Activated T-cell treated with anti-CD3 and anti-CD28 coated beads, Interleukin-2, amount 50 U/mL, for 1 hour (primary cell): ENCODE measurements at places on chromosomes 1 and 21.

- no peak for DNase-seq
Measured at GRCh38 chr1:175512637-175513412, 230.6 kb downstream of the TNR start.

- no peak for DNase-seq
Measured at GRCh38 chr1:176701151-176701866, 238.3 kb downstream of the PAPPA2 start.

DNA sequence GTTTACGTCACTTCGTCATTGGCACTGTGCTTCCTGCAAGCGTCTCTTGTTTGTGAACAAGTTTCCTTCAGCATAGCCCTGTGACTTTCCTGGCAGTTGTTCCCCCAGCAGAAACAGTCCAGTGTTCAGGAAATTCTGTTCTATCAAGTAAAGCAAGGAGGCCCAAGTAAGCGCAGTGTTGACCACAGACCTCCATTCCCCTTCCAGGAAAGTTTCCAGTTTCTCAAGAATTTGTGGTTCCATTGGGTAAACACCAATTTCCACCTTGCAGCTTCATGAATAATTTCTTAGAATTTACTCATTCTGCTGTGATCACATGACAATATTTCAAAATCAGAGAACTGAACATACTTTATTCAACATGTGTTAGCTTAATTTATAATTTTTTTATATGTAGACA lies 88.5 kb upstream of the ETV3 start:
- no peak for DNase-seq

- no peak for DNase-seq
Measured at GRCh38 chr1:36889478-36890226, 144.7 kb downstream of the GRIK3 start.

DNA sequence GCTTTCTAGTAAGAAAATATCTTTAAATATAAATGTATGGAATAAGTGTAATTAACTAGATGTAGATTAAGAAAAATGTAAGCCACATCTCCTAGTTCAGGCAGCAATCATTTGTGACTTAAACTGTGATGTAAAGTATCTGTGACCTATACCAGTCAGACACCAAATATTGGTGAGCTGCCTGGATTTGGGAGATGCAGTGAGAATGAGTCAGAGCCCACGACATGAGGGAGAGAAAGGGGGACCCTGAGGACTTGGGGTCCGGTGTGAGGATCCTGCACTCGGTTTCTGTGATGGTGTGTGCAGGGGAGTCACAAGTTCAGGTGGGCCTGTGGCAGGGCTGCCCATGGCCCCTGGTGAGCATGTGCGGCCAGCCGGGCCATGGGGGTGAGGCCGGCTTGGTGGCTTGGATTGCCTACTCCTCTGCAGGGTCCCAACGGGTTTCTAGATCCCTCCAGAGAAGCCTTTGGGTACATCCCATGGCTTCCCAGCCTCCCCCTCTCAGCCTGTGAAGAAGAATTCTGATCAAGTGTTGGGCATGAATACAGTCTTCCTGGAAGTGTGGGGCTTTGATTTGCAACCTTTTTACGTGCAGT lies 19.0 kb upstream of the ABCG1 start:
- DNase-seq = no peak

GRCh38 chr1:109399326-109399957 lies 1.7 kb upstream of the SORT1 start:
- DNase-seq = no peak

- no peak for DNase-seq
Measured at GRCh38 chr1:172533513-172534151, 682 bp downstream of the SUCO start.

DNA sequence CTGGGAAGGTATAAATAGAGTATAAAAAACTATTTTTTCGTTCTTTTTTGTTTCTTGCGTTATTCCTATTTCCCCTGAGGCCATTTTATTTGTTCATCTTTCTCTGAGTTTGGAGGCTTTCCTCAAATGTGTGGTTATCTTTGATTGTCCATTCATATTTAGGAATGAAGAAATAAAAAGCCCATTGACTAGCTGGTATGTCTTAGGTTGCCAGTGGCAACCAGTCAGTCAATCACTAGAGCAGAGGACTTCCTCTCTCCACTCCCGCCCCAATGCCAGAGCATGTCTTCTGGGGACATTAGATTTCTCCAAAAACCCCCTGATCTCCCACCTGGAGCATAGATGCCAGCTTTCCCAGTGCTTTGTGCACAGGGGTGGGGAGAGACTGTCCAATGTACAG lies 20.7 kb upstream of the FOXE3 start:
- DNase-seq = no peak

- DNase-seq = no peak
Measured at GRCh38 chr1:42228938-42229337, 64.4 kb upstream of the GUCA2A start.

DNA sequence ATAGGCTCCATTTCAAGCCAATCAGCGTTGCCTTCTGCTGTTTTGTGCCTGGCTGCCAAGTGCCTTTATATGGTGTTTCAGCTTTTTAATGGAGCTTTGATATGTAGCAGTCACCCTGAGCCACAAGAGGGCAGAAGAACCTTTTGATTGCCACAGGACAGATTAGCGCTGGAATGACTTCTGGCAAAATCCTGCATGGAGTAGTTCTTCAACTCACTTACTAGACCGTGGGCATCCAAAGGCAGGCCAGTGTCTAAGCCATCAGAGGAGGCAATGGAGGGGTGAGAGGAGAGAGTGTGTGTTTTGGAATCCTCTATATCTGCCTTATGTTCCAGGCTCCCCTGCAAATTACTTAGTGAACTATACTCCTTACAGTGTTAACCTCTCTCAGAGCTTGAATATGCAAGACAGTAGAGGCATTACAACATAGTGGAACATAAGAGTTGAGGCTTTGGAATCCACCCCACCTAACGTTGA lies 56.2 kb downstream of the ST3GAL3 start:
- peak; percentile 20 for DNase-seq

GRCh38 chr1:89952605-89953130 lies 42.2 kb upstream of the ZNF326 start:
- DNase-seq = no peak

DNA sequence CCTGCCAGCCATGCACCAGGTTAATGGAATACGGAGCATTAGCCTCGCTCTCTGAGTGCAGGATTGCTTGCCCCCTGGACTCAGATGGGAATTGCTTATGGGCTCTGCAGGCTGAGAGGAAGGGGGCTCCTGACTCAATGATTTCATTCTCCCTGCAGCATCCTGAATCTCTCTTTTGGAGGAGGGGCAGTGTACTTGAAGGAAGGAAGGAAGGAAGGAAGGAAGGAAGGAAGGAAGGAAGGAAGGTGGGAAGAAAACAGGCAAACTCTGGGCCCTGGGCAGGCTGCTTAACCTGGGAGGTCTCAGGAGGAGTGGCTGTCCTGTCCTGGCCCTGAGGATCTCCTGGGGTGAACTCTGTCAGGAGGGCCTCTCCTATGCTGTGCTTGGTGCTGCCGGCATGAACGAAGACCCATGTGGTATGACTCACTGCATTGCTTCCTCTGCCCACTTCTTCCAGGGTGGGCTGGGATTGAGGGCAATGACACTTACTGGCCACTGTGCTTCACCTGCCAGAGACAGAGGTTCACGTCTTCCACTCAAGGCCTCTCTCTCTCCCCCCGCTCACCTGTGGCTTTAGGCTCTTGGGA lies 257.1 kb upstream of the CSF3R start:
- no peak for DNase-seq

- peak; percentile 36 for DNase-seq
Measured at GRCh38 chr1:28640766-28641165, 2.1 kb downstream of the TAF12 start.

GRCh38 chr1:50091068-50091467 lies 17.7 kb upstream of the ELAVL4 start:
- DNase-seq = no peak

DNA sequence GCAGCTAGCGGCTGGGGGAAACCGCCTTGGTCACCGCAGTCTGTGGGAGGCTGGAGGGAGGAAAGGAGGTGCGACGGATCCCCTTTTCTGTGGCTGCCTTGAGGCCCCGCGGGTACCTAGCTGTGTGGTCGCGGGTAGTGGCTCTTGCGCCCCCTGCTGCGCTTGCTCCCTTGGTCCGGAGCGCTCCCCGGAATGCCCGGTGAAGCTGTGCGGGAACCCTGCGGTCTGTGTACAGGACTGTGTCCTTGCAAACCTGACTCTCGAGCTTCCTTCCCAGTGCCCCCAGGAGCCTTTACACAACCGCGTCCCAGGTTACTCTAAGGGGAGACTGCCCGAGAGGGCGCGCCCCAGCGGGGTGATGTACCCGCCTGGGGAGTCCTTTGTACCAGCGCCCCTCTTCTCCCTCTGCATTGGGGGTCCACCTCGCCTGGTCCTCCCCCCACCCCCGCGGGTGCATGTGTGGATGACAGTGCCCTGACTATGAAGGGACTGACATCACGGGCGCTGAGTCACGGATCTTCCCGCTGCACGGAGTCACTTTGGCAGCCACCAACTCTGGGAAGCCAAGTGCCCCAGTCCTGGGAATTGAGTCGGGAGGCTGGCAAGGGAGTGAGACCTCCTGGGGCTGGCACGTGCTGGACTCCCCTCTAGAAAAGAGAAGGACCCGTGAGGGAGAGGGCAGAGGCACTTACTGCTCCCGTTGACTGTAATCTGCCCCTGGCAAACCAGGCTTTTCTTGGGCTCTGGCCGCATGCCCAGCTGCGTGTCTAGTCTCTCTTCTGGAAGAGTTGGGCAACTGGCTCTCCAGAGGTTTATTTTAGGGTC lies 816 bp downstream of the IL6R start:
- peak; percentile 68 for DNase-seq

- peak; percentile 22 for DNase-seq
Measured at GRCh38 chr1:219174460-219175211, 958 bp downstream of the LYPLAL1 start.

GRCh38 chr1:245961137-245961540 lies 545.9 kb downstream of the SMYD3 start:
- DNase-seq = no peak

- peak; percentile 57 for DNase-seq
Measured at GRCh38 chr1:6028042-6028850, 17.4 kb upstream of the KCNAB2 start.

- no peak for DNase-seq
Measured at GRCh38 chr1:4894566-4894965, 240.2 kb downstream of the AJAP1 start.

- DNase-seq = no peak
Measured at GRCh38 chr1:167964646-167965045, 27.8 kb upstream of the MPC2 start.

DNA sequence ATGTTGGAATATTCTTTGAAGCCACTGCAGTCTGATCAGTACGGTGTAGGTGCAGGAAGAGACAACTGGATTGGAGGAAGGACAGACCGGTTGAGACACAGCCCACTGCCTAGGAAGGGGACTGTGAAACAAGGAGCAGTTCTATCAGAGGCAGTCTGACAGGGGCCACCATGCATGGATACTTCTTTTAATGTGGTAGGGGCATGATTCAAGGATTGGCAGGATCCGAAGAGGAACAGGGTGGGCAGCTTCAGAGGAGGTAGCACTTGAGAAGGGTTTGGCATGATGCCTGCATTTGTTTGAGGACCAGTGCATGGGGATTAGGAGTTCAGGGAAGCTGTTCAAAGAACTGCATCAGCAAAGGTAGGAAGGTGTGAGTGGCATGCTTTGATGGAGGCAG lies 167.9 kb downstream of the DYRK1A start:
- DNase-seq = no peak

- no peak for DNase-seq
Measured at GRCh38 chr21:33234635-33235520, 5.1 kb downstream of the IFNAR2 start.

DNA sequence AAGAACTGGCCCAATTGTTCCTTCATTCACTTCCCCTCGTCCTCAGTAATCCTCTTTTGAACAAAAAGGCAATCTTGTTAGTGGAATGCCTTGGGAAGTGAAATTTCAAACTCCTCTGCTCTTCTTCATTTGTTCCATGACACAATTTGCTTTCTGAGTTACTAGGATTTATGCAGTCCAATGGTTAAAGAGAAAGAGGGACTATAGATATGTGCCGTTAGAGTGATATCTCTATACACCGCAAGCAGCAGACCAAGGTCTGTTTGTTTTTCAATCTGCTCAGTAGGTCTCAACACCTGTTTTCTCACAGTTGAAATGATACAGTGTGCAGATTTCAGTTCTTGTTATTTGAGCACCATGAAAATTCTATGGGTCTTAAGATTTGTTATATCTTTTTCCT lies 244.0 kb downstream of the DNM3 start:
- no peak for DNase-seq

DNA sequence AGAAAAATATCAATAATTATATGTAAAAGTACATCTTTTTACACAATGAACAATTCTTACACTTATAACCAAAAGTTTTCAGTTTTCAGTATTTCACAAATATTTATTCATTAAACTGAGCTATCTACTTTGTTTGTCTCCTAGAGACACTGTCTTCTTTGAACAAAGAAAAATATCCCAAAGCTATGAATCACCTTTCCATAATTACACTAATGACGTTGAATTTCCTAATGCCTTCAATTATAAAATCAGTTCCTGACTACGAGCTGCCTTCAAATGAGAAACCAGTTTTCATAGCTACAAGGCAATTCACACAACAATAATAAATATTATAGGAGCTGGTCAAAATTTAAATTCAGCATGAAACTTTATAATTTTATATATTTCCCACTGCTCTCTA lies 201.8 kb upstream of the BRINP3 start:
- no peak for DNase-seq

DNA sequence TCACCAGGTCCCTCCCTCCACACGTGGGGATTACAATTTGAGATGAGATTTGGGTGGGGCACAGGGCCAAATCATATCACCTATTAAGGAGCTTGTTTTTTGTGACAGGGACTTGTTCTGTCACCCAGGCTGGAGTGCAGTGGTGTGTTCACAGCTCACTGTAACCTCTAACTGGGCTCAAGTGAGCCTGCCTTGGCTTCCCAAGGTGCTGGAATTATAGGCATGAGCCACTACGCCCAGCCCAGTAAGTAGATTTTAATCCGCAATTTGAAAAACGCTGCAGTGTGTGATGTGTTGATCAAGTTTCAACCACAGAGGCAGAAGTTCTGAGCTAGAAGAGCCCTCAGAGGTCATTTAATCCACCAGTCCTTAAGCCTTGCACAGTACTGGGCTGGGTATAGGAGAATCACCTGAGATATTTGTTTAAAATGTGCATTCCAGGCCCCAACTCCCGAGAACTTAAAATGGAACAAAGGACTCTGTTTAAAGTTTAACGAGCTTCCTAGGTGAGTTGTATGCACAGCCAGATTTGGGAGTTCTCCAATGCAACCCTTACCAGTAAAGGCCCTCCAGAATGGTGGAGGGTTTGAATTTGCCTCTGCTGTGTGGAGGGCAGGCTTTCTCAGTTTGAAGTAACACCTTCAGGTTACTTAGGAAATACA lies 13.4 kb downstream of the RPL11 start:
- no peak for DNase-seq

- no peak for DNase-seq
Measured at GRCh38 chr1:46099215-46099614, 33.2 kb downstream of the PIK3R3 start.

- DNase-seq = no peak
Measured at GRCh38 chr1:116881879-116882520, 27.7 kb upstream of the PTGFRN start.

GRCh38 chr1:227094249-227094966 lies 154.3 kb downstream of the COQ8A start:
- no peak for DNase-seq
